ENCODE measurements at places on chromosomes 7 and 10.

DNA sequence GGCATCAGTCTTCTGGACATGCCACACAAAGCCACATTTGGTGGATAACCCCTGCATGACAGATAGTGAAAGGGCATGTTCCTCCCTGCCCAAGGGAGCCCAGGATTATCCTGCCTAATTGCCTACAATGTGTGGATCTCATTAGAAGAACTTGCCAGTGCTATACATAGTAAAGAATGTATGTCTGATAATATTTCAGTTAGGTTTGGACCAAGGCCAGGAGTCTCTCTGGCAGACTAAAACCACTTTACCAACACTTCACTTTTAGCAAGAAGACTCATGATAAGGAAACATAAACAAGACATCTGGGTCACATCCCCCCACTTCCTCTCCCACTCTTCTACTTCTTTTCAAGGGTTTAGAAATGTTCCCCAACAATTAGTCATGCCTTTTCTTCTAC is 196.7 kb downstream of the MTERF1 start:
- no peak for DNase-seq

- no peak for DNase-seq
Measured at GRCh38 chr10:6973899-6974298, 393.8 kb upstream of the PRKCQ start.

GRCh38 chr7:67343572-67343971 is 346.9 kb downstream of the TYW1 start:
- no peak for DNase-seq

DNA sequence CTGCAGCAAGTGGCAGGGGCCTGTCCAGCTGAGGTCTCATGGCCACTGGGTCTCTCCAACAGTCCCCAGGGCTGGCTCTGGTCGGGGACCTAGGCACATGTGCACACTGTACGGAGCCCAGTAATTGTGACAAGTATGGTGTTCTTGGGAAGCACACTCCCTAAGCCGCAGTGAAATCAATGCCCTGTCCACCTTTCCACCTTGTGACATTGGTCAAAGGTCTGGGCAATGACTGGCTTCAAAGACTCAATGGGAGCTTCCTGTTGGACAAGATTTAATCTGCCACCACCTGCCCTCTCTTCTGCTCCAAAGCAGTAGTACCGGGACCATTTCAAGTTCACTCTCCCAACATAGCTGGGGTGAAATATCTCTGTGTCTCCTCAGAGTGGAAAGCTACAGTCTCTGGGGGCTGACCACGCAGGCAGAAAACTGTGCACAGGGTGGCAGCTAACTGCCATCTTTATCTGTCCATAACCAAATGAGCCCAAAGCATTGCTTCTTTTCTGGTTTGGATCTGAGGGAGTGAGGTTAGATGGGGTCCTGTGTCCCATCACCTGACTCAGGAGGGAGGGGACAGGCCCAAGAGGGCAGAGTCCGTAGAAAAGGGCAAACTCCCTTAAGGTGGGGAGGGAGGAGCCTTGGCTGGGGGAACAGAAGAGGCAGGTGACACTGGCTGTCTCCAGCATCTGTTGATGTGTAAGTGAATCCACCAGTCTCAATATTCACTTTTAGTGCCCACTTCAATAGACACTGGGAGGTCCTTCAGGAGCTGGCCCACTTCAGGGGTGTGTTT is 307.7 kb downstream of the TNS3 start:
- no peak for DNase-seq

GRCh38 chr7:148809856-148810255 is 74.2 kb downstream of the EZH2 start:
- no peak for DNase-seq

- no peak for DNase-seq
Measured at GRCh38 chr10:26681076-26681475, 16.4 kb upstream of the PDSS1 start.

- peak; percentile 66 for DNase-seq
Measured at GRCh38 chr10:28594406-28594805, 61.5 kb downstream of the WAC start.

- no peak for DNase-seq
Measured at GRCh38 chr7:85341121-85341520, 154.3 kb upstream of the SEMA3D start.

- no peak for DNase-seq
Measured at GRCh38 chr7:156558198-156558597, 82.4 kb upstream of the RNF32 start.

GRCh38 chr10:79102498-79102874 is 33.7 kb downstream of the ZMIZ1 start:
- DNase-seq: no peak

GRCh38 chr7:129914536-129915272 is 38.1 kb downstream of the UBE2H start:
- DNase-seq: peak; percentile 44

GRCh38 chr10:13956826-13957225 is 370.1 kb downstream of the PRPF18 start:
- no peak for DNase-seq

DNA sequence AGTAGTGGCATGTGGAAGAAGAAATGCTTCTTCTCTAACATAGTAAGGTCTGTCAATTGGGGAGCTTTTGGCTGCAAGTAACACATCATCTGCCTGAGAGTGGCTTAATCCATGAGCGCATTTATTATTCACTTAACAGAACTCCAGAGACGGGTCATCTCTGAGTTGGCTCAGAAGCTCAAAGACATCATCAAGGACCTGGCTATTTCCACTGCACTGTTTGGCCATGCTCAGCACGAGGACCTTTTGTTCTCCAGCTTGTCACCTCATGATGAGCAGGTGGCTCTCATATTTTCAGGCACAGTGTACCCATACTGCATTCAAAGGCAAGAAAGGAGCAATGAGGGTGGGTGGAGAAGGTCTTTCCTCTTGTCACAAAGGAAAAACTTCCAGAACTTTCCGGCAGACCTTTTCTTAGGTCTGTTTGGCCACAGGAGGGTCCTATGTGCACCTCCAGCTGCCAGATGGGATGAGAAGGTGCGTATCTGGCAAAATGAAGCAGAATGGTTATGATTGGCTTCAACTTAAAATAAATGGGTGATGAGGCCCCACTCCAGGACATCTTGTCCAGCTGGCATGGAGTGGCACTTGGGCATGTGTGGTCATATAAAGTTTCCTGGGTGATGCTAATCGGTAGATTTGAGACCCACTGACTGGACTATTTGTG is 55.6 kb upstream of the SHH start:
- DNase-seq: no peak

DNA sequence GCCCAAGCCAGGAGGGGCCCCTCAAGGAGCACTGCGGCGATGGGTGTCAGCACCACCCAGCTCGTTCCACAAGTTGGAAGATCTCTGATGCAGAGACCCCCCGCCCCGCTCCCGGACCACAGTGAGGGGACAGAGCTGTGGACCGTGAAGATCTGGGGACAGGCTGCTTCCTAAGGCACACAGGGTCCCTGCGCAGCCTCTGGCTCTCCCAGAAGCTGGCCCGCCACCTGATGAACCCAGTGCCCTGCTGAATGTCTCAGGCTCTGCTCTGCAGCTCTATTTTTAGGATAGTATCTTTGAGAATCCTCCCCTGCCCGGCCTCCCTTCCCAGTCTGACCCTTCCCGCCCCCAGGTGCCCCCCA is 29.7 kb downstream of the GBX1 start:
- DNase-seq: no peak

DNA sequence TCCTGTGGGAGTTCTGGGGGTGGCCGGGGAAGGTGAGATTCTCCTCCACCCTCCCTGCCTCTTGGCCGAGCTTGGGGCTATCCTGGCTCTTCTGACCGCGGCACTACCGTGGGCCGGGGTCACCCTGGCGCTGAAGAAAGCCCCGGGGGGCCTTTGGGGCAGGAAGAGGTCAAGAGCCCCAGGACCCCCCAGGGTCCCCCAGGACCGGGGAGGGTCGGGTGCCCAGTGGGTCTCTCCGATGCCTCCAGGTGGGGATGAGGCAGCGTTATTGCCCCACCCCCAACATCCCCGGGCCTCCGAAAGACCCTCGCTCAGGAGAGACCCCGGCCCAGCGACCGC is 439 bp upstream of the KNDC1 start:
- DNase-seq: no peak

GRCh38 chr10:15068802-15069201 is 19.8 kb downstream of the ACBD7 start:
- DNase-seq: no peak

DNA sequence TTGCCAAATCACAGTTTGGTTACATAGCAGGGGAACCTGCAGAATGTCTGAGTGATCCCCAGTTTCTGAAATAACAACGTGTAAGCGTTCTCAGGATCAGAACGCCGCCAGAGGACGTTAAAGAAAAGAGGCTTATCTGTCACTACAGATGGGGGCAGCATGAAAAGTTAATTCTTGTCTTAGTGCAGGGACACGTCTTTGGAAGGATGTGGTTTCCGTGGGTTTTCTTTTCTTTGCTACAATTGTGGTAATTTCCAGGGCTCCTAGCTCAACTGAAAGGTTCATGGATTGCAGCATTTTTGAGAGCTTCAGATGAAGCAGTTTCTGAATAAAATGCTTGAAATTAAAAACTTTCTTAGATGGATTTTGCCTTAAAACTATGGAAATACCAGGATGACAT is 106.6 kb downstream of the PRKCQ start:
- peak; percentile 37 for DNase-seq

Data from CD8-positive, alpha-beta T cell (primary cell).